ENCODE measurements at places on chromosomes 13 and 19.

DNA sequence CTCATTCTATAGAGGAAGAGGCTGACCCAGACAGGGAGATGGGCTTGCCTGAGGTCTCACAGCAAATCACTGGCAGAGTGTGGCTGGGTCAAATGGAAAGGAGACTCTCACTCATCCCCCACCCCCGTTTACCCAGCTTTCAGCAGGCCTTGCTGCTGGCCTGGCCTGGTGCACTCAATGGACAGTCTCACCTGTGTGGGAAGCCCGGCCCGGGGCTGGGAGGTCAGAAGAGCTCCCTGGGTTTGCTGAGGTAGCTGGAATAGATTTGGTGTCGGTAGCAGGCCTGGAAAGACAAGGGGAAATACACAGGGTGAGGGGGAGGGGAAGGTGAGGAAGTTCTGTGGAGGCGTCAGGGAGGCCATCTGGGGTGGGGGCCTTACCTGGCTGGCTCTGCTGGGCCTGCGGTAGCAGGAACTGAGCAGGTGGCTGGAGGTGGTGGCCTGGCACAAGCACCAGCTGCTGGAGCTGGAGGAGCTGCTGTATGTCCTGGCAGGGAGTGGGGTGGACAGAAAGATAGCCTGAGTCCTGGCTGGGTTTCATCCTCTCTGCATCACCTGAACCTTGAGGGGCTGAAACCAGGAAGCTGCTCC is 23.5 kb downstream of the ZNF574 start:
- no peak for DNase-seq

GRCh38 chr13:99507054-99507453 is 5.8 kb downstream of the TM9SF2 start:
- no peak for DNase-seq

DNA sequence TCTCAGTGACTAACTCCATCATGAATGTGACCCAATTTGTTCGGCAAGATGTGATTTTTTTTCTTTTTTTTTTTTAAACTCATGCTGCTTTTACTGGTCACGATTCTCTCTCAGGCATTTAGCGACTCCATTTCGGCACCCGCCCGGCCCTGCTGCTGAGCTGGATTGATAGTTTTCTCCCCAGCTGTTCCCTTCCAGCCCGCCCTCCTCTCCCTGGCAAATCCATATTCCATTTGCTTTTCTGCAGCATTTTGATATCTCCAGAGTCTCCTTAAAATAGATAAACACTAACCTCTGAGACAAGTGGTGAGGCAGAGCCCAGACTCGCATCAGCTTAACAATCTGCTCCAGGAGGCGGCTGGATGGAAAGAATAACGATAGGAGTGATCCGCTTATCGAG is 55.5 kb upstream of the KATNAL1 start:
- no peak for DNase-seq

DNA sequence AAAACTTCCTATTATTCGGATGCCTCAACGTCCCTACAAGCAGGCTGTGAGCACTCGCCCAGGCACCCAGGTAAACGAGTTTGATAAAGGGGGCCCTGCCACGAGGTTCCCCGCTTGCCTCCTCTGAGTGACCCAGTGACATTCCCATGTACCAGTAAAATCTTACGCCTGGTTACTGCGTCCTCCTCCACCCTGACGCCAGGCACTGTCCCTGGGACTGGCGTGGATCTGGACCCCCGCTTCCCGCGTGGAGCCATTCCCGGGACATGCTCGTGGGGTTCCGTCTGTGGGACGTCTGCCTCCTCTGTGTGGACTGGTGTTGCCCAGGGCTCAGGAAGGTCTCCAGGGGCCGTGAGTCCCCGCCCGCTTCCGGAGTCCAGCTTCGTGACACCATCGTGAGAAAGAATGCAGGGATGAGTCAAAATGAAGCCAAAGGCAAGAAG is 407 bp upstream of the ZNF550 start:
- no peak for DNase-seq

- DNase-seq: no peak
Measured at GRCh38 chr13:98458431-98458830, 118.5 kb downstream of the STK24 start.

Data from type B pancreatic cell (in vitro differentiated cells).